ENCODE measurements at places on chromosomes 16 and 17. TPM values are rescaled to one million over a fixed set of nuclear protein-coding genes. Genes with fewer than 3 reads are reported as not detected.

DNA sequence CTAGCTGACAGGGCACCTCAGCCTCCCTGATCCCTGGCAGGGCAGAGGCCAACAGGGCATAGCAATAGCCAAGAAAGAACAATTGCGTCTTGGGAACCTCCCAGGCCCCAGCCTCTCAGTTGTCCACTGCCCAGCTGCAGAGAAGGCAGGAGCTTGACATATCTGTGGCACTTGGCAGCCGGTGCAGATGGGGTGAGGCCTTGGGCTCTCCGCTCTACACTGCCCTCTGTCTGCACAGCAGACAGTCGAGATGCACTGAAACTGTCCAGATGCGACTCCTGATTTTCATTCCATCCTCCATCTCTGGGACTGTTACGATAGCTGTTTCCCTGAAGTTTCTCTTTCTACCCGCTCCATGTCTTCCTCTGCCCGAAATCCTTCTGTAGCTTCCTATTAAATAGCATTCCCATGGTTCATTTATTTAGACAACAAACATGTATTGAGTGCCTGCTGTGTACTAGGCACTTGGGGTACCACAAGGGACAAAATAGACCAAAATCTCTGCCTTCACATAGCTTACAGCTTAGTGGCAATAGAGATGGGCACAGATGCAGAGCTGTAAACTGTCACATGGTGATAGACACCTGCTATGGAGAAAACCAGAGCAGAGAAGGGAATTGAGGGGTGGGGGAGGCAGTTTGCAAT, 3.3 kb downstream of the POLR3E start:
- no peak overlapping the region for H3K27ac ChIP-seq
- H3K36me3 ChIP-seq: peaks cover 31% of the 10 kb centered on the region
- H3K4me3 ChIP-seq: no peak overlapping the region
- H3K27me3 ChIP-seq: no peaks in the 10 kb centered on the region

GRCh38 chr16:4937782-4938682, 1.1 kb upstream of the PPL start:
- no peak for DNase-seq
- no peak overlapping the region for H3K27ac ChIP-seq
- no peak overlapping the region for H3K4me3 ChIP-seq
- no peaks in the 10 kb centered on the region for H3K4me1 ChIP-seq
- H3K36me3 ChIP-seq: no peaks in the 10 kb centered on the region

GRCh38 chr17:79183293-79184158, 108.9 kb downstream of the ENGASE start:
- no peak for DNase-seq
- H3K27me3 ChIP-seq: peaks cover 3% of the 10 kb centered on the region
- H3K27ac ChIP-seq: no peak overlapping the region
- H3K4me1 ChIP-seq: peaks cover 6% of the 10 kb centered on the region
- no peaks in the 10 kb centered on the region for H3K36me3 ChIP-seq

DNA sequence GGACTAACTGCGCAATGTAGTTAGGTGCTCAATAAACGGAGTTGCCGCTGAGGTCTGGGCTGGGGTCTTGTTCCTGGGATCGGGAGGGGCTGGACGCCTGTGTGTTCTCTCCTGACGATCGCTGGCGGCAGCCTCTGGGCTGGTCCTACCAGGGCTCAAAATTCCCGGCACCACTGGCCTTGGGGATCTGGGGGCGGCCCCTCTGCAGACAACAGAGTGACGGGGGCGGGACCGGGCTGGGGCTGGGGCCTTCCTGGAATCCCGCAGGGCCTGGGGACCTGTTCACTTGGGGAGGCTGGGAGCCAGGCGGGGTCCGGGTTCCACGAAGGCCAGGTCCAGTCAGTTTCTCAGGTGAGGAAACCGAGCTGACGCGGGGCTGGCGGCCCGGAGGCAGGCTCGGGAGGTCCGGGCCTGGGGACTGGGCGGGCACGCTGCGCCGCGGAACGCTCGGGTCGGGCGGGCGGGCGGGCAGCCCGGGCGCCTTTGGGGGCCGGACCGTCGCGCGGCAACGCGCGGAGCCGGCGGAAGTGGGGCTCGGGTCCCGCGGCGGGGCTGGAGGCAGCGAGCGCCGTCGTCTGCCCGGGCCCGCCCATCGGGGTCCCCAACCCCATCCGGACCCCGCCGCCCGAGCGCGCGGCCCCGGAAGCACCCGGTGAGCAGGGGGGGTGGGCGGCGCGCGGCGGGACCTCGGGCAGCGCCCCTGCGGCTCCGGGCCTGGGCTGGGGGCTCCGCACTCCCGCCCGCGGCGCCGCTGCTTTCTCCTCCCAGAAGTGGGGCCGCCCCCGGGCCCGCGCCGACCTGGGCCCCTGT, at the start of gene PIGQ:
Gene PIGQ, plus strand, starts transcription at position 524 of the 810 bp plus-strand sequence. CDS start 4,107 bp downstream, outside the sequence.
- peaks cover 49% of the 10 kb centered on the region for H3K4me1 ChIP-seq
- no peaks in the 10 kb centered on the region for H3K36me3 ChIP-seq
- peak within 1 kb of the TSS; percentile 76 for H3K27ac ChIP-seq
- DNase-seq: peak; percentile 72
- H3K4me3 ChIP-seq: peak within 1 kb of the TSS; percentile 76
- H3K27me3 ChIP-seq: no peaks in the 10 kb centered on the region

GRCh38 chr16:85171004-85171758, 58.9 kb upstream of the CIBAR2 start:
- H3K4me3 ChIP-seq: no peak overlapping the region
- H3K27me3 ChIP-seq: no peaks in the 10 kb centered on the region
- DNase-seq: no peak
- H3K27ac ChIP-seq: no peak overlapping the region

GRCh38 chr16:65123396-65124211, 1.7 kb upstream of the CDH11 start:
- no peak for DNase-seq
- H3K4me3 ChIP-seq: peak overlapping the region; percentile 50
- H3K36me3 ChIP-seq: no peaks in the 10 kb centered on the region
- H3K4me1 ChIP-seq: no peaks in the 10 kb centered on the region
- no peaks in the 10 kb centered on the region for H3K27me3 ChIP-seq

DNA sequence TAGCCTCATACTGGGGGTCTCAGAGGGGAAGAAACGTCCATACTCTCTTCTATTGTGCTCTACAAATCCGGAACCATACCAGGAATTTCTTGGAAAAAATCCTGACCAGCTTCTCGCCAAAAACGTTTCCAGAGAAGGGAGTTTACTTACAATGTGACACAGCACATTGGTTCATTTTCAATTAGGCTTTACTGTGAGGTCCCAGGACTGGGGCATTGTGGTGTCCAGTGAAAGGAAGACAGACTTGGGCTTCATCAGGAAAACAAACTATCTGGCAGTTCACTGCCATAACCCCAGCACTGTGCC, 14.7 kb downstream of the MPP2 start:
- DNase-seq: no peak
- no peaks in the 10 kb centered on the region for H3K36me3 ChIP-seq
- H3K27ac ChIP-seq: no peak overlapping the region
- H3K4me3 ChIP-seq: no peak overlapping the region
- no peaks in the 10 kb centered on the region for H3K4me1 ChIP-seq
- H3K27me3 ChIP-seq: no peaks in the 10 kb centered on the region

GRCh38 chr17:51869387-51869786, 289.1 kb downstream of the CA10 start:
- H3K36me3 ChIP-seq: no peaks in the 10 kb centered on the region
- H3K4me1 ChIP-seq: no peaks in the 10 kb centered on the region
- no peak overlapping the region for H3K4me3 ChIP-seq
- no peaks in the 10 kb centered on the region for H3K27me3 ChIP-seq
- no peak for DNase-seq

SOX15 gene
- 5.6 TPM for total RNA-seq

MT4 gene
- not detected for total RNA-seq

SMIM5 gene
- total RNA-seq: 6.4 TPM

- peaks cover 7% of the 10 kb centered on the region for H3K36me3 ChIP-seq
- no peaks in the 10 kb centered on the region for H3K27me3 ChIP-seq
- peak overlapping the region; percentile 92 for H3K27ac ChIP-seq
- no peaks in the 10 kb centered on the region for H3K4me1 ChIP-seq
Measured at GRCh38 chr16:20853981-20854620, 46.1 kb downstream of the DCUN1D3 start.

GRCh38 chr17:48543854-48544348, 1.0 kb downstream of the HOXB2 start:
- H3K27me3 ChIP-seq: peaks cover 10% of the 10 kb centered on the region
- H3K4me1 ChIP-seq: no peaks in the 10 kb centered on the region
- no peaks in the 10 kb centered on the region for H3K36me3 ChIP-seq
- no peak for DNase-seq
- peak overlapping the region; percentile 48 for H3K4me3 ChIP-seq

DNA sequence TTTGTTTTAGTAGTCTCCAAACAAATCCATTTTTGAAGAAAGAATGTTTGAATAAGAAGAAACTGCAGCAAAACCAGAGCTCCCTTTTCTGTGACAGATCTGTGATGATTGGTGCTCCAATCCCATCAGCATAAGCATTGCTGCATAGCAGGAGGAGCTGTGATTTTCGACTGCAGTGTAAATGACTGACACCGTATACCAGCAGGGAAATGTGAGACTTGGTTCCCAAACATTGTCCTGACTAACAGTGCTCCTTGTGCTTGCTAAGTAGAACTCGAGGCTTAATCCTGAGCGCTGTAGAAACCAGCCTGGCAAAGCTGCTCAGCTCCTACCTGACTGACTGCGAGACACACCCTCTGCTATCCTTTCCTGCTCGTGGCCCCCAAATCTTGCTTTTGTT, 57.2 kb downstream of the NUP93 start:
- no peak overlapping the region for H3K27ac ChIP-seq
- no peak for DNase-seq
- no peak overlapping the region for H3K4me3 ChIP-seq
- no peaks in the 10 kb centered on the region for H3K27me3 ChIP-seq
- H3K36me3 ChIP-seq: no peaks in the 10 kb centered on the region

CRHR1 gene
- total RNA-seq: not detected

- H3K36me3 ChIP-seq: no peaks in the 10 kb centered on the region
- H3K4me3 ChIP-seq: no peak overlapping the region
- peaks cover 59% of the 10 kb centered on the region for H3K4me1 ChIP-seq
- no peaks in the 10 kb centered on the region for H3K27me3 ChIP-seq
- DNase-seq: no peak
- peak overlapping the region; percentile 98 for H3K27ac ChIP-seq
Measured at GRCh38 chr16:75267631-75268264, 16.3 kb upstream of the BCAR1 start.

FOXL1 gene
- total RNA-seq: 0.85 TPM

DNA sequence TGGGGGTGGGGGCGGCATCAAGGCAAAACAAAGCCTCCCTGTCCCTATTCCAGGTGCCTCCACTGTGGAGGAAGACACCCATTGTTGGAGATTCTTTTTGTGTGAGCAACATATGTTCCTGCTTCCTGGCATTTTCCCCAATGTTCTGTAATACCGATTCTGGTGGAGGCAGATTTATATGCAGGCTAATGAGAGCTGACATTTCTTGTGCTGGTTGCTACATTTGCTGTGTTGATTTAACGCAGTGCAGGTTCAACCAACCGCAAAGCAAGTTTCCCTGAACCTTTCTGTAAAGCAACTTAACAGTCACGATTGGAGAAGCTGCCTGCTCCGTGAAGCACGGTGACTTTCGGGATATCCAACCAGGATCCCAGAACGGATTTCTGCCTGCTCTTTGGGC, 260.5 kb downstream of the CBLN1 start:
- no peaks in the 10 kb centered on the region for H3K27me3 ChIP-seq
- no peak overlapping the region for H3K4me3 ChIP-seq
- DNase-seq: no peak
- no peak overlapping the region for H3K27ac ChIP-seq

DNA sequence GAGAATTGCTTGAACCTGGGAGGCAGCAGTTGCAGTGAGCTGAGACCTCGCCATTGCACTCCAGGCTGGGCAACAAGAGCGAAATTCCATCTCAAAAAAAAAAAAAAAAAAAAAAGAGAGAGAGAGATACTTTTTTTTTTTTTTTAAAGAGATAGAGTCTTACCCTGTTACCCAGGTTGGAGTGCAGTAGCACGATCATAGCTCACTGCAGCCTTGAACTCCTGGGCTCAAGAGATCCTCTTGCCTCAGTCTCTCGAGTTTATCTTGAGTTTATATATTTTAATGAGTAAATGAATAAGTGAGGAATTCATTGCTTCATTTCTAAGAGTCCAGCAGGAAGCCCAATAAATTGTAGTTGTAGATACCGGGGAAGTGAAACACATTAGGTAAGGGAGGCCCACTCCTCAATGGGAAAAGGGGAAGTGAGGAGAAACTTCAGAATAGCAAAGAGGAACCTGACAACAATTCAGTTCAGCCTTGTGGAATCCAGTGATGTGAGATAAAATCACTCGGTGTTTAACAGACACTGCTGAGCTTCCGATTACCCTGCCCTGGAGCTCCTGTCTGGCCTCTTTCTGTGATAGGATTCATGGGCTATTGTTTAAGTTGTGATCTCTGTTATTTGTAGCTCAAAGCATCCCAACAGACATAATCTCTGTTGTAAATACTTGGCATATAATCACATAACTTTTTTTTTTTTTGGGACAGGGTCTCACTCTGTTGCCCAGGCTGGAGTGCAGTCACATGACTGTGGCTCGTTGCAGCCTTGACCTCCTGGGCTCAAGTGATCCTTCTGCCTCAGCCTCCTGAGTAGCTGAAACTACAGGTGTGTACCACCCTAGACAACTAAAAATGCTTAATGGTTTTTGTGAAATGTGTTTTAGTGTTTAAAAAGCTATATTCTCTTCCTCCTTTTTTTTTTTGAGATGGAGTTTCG, 15.8 kb upstream of the ITGAM start:
- H3K4me1 ChIP-seq: no peaks in the 10 kb centered on the region
- no peaks in the 10 kb centered on the region for H3K36me3 ChIP-seq
- H3K27me3 ChIP-seq: no peaks in the 10 kb centered on the region
- H3K27ac ChIP-seq: no peak overlapping the region
- no peak overlapping the region for H3K4me3 ChIP-seq
- DNase-seq: no peak

- H3K27me3 ChIP-seq: no peaks in the 10 kb centered on the region
- DNase-seq: no peak
- H3K4me3 ChIP-seq: no peak overlapping the region
- no peak overlapping the region for H3K27ac ChIP-seq
- no peaks in the 10 kb centered on the region for H3K4me1 ChIP-seq
Measured at GRCh38 chr17:3497101-3497500, 21.3 kb downstream of the ASPA start.

DNA sequence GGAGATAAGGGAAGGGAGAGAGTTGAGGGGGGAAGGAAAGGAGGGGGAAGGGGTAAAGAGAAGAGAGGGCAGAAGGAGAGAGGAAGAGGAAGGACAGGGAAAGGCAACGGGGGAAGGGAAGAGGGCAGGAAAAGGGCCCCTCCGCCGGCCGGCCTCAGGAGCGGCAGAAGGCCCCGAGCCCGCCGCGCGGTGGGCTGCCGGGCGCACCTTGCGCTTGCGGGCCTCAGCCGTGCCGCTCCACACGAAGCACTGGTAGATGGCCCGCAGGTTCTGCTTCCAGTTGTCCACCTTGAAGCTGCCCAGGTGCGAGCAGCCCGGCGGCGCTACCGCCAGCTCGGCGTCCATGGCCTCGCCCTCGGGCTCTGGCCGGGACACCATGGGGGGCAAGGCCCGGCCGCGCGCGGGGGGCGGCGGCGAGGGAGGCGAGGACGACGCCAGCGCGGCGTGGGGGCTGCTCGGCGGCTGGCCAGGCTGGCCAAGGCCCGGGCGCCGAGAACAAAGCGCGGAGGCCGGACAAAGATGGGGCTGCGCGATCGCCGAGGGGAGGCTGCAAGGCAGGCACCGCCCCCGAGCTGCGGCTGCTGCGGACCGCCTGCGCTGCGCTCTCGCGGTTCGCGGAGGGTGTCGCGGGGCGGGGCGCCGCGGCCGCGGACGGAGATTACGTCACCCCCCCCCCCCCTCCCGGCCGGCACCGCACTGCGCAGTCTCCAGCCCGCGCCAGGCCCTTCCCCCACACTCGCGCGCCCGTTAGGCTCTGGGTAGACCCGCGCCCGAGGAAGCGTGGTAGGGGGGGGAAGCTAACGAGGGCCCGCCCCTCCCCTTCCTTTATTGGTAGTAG, at the start of gene USP22:
Gene USP22, minus strand, starts transcription at position 554 of the 838 bp plus-strand sequence. Its CDS starts 176 bp downstream, at position 378.
- H3K4me1 ChIP-seq: peaks cover 41% of the 10 kb centered on the region
- peak within 1 kb of the TSS; percentile 92 for H3K4me3 ChIP-seq
- no peak for DNase-seq
- no peaks in the 10 kb centered on the region for H3K27me3 ChIP-seq
- H3K27ac ChIP-seq: peak within 1 kb of the TSS; percentile 99
